ENCODE measurements at places on chromosomes 13 and 19.

DNA sequence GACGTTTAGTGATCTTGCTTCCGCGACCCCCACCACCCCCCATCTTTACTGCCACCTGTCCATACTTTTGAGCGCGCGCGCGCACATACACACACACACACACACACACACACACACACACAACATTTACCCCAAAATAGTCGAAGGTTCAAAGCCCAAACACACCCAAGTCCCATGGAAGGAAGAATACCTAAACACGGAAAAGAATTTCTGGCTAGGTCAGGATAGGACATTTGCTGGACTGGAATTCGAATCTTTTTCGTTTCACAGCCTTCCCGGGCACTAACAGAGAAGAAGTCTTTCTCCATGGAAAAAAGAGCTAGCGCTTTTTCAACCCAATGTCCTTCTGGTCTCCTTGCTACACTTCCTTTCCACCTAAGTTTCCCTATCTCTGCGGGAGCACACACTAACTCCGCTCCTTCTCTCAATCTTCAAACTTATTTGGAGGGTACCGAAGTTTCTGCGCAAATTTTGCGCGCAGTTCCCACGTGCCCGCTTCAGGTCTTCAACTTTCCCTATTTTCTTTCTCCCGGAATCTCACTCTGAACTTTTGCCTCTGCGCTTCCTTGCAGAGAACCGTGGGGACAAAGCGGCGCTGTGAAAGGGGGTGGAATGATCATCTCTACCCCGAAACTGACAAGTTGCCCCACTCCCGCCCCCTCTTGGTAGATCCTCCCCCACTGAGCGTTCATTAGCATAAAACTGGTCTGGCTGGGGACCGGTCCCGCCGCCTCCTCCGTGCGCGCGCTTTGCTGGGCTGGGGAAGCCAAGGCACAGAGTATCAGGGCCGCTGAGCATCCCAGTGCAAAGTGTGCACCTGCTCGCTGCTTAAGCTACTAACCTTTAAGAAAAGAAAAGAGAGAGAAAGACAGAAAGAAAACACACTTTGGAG, 2.7 kb downstream of the DACH1 start:
- DNase-seq, result no peak

DNA sequence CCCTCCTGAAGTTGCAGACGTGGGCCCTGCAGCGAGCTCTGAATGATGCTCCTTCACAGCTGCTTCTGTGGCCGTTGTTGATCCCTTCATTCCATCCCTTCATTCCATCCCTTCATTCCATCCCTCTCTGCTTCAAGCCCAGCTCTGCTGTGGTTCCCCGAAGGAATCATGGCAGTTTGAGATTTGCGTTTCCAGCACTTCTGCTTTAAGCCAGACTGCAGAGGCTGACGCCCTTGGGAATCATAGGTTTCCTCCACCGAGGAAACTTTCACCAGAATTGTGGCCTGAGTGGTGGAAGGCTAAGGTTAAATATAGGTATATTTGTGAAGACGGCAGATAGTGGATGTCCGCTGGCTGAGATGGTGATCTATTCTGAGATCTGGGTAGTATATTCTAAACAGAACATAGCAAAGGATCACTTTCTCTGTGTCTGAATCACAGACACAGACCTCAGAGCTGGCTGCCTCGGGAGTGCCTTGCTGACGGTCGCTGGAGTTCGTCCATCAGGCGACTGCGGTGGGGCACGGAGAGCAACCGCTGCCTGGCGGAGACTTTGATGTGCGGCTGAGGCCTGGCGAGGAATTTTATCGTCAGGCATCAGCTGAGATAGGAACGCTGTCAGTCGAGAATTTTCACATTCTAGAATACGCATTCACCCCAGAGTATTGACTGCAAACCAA, 42.8 kb upstream of the DCUN1D2 start:
- no peak for DNase-seq

GRCh38 chr13:77168237-77168636, 141.3 kb upstream of the FBXL3 start:
- no peak for DNase-seq

DNA sequence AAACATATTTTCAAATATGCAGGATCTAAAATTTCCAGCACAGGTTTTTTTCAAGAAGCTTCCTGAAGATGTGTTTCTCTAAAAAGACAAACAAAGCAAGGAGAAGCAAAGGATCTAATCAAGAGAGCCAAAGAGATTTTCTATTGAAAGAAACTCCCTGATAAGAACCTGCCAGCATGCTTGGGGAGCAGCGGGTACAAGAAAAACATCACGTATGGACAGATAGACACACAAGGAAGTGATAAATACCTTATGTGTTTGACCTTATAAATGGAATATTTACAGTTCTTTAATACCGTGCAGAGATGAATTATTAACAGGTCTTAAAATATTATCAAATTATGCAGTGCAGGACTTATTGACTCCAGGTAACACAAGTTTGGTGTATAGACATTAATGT, 562.1 kb downstream of the DACH1 start:
- no peak for DNase-seq

DNA sequence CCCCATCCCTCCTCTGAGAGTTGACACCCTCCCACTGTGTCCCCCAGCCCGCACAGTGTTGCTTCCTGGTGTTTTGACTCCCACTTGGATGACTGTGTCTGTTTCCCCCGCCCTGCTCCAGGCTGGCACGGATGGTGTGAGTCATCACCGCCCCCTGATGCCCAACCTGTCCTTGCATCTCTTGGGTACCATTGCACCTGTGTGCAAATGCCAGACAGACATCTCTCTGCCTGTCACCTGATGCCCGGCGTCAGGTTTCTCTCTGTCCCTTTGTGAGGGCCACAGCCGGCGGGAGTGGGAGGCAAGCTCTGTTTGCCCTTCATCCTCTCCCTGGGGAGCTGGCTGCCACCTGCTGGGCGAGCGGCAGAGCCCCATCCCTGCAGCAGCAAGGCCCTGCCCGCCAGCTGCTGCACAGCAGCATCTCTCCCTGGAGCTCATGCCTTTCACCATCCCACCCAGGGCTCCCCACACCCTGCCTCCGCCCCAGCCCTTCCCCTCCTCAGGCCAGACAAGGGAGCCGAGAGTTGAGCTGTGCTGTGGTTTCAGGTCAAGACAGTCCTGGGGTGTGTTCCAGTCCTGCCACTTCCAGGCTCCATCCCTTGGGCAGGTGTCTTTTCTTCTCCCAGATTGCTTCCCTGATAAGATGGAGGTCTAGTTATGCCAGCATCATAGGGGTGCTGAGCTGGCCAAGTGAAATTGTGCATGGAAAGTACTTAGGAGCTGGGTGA, 29.7 kb downstream of the NKPD1 start:
- peak; percentile 12 for DNase-seq

- no peak for DNase-seq
Observed at GRCh38 chr19:1122972-1123363, 19.2 kb downstream of the GPX4 start.

GRCh38 chr19:3586707-3587346, 1.5 kb downstream of the GIPC3 start:
- no peak for DNase-seq

DNA sequence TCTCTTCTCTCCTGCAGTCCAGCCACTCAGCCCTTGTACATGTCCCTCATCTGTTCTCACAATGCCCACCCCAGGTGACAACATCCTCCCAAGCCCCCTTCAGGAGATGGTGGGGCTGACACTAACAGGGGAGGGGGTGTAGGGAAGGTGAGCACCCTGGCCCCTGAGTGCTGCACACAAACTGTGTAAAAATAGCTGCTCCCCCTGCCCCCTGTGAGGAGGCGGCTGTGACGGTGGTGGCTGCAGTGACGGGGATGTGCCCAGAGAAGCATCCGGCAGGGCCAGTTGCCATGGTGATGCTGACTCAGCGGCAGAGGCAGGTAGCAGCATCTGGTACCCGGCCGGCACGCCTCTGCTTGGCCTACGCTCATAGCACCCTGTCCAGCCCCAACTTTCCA, 13.0 kb upstream of the JUND start:
- peak; percentile 88 for DNase-seq

DNA sequence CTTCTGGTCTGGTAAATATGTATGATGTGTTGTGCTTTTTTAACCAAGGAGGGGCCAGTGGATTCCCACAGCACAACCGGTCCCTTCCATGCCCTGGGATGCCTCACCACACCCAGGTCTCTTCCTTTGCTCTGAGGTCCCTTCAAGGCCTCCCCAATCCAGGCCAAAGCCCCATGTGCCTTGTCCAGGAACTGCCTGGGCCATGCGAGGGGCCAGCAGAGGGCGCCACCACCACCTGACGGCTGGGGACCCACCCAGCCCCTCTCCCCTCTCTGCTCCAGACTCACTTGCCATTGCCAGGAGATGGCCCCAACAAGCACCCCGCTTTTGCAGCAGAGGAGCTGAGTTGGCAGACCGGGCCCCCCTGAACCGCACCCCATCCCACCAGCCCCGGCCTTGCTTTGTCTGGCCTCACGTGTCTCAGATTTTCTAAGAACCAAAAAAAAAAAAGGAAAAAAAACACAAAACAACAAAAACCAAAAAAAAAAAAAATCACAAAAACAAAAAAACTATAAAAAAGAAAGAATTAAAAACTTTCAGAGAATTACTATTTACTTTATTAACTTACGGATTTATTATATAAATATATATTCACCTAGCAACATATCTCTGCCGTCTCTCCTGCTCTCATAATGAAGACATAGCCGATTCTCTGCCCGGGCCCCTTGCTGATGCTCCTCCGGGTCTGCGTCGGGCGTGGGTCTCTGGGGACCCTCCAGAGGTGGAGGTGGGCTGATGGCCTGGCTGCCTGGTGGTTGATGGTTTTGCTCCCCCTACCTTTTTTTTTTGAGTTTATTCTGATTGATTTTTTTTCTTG, 14.4 kb downstream of the CAPN12 start:
- DNase-seq, result peak; percentile 76

DNA sequence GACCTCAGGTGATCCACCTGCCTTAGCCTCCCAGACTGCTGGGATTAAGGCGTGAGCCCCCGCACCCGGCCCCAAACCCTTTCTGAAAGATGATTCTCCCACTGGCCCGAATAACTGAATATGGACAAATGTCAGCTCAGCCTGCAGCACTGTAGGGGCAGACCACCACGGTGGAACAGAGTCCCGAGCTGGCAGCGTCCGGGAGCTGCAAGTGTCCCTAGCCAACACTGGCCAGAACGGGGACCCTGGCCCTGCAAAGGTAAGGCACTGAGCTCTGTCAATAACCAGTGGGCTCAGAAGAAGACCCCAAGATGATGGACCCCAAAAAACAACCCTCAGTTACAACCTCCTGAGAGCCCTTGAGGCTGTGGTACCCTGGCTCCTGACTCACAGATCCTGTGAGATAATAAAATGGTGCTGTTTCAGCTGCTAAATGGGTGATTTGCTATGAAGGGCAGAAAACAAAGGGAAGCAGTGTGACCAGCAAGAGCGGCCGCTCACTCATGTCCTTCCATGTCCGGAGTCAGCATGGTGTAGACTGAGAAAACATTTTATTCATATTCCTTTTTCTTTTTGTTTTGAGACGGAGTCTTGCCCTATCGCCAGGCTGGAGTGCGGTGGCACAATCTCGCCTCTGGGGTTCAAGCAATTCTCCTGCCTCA, 1.6 kb downstream of the LSM7 start:
- no peak for DNase-seq

DNA sequence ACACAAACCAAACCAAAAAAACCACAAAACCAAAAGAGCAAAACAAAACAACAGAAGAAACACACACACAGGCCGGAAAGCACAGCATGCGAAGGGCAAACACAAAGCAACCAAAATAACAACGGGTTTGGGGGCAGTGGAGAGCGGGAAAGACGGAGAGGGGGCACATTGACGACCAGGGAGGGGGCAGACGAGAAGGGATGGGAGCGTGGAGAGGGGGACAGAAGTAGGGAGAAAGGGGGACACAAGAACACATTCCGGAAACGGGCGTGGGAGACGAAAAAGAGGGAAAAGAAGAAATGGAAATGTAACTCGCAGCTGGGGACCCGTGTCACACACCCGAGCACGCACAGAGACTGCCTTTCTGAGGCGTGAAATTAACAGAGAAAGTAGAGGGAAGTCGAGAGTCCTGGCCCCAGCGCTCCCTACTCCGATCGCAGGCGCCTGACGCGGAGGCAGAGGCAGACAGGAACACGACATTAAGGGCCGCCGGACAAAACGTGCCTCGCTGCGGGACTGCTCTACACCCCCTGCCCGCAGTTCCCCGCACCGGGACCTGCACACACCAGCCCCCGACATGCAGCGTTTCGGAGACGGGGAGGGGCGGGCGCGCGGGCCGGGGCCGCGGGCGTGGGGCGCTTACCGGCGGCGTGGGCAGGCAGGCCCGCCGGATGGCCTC, 652 bp downstream of the POU4F1 start:
- no peak for DNase-seq

GRCh38 chr19:12788682-12789097, 2.6 kb upstream of the JUNB start:
- peak; percentile 46 for DNase-seq

DNA sequence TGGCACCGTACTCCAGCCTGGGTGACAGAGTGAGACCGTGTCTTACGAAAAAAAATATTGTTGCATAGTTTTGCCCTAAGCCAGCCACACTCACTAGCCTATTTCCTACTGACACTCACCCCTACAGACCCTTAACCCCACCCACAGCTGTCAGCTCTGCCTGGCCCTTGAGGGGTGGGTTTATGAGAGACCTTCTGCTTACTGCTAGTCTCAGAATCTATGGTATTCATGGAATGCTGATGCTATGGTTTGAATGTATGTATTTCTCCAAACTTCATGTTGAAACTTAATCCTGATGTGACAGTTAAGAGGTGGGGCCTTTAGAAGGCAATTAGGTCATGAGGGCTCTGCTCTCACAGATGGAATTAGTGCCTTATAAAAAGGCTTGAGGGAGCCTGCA, 79.2 kb upstream of the LRCH1 start:
- no peak for DNase-seq

DNA sequence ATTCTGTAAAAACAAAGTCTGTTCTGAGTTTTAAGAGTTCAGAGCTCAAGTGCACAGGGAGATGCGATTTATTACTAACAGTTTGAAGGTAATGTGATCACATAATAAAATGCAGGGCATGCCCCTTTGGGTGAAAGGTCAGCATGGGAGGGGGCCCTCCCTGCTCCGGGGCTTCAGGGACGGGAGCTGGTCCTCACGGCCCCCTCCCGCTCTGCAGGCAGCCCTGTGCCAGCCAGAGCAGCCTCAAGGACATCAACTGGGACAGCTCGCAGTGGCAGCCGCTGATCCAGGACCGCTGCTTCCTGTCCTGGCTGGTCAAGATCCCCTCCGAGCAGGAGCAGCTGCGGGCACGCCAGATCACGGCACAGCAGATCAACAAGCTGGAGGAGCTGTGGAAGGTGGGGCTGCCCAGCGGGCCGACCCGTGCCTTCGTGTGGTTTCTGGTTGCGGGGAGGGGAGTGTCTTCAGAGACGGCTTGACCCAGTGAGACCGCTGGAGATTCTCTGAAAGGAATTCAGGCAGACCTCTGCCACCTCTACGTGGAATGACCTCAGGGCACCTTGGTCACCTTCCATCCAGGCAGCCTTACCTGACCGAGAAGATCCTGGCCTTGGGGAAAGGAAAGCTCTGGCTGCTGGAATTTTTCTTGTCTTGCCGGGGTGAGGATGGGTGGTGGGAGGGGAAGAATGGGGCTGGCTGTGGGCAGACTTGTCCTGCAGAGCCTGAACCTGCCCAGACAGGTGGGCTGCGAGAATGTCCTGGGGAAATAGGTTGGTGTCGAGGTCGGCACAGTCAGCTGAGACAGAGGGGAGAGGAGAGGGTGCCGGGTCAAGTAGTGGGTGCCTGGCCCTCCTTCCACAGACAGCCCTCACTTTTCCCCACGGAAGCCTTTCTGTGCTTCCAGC, 19.0 kb downstream of the UPF1 start:
- DNase-seq, result no peak

GRCh38 chr19:27775395-27775794, 1437.6 kb downstream of the UQCRFS1 start:
- no peak for DNase-seq

- no peak for DNase-seq
Observed at GRCh38 chr19:29409076-29409862, 116.5 kb upstream of the VSTM2B start.

GRCh38 chr13:108741930-108742329, 112.5 kb downstream of the MYO16 start:
- no peak for DNase-seq

Measured in stimulated activated CD4-positive, alpha-beta T cell treated with anti-CD3 and anti-CD28 coated beads, Interleukin-1b, Interleukin-23, amount 100 ng/mL, for 4 hours (primary cell).